Mesenteric fat pad (tissue), 1 donor: ENCODE measurements at places on chromosomes 3 and 15. TPM values are rescaled to one million over a fixed set of nuclear protein-coding genes. Genes with fewer than 3 reads are reported as not detected.

The GABRR3 gene
- total RNA-seq: not detected

The GP9 gene
- not detected for total RNA-seq

The ACP3 gene
- total RNA-seq: 2.5 TPM

The YEATS2 gene
- total RNA-seq: 21.4 TPM

The C3orf49 gene
- not detected for total RNA-seq

The LRRIQ4 gene
- total RNA-seq: not detected

The WNT5A gene
- total RNA-seq: 1.7 TPM

The DET1 gene
- 6.0 TPM for total RNA-seq

The CRYGS gene
- 3.1 TPM for total RNA-seq

The ARL14 gene
- not detected for total RNA-seq

The CEMIP gene
- total RNA-seq: 5.9 TPM

The RASA2 gene
- total RNA-seq: 24.4 TPM

The ADPRH gene
- total RNA-seq: 16.1 TPM

The SERP1 gene
- total RNA-seq: 85.2 TPM

The GPD1L gene
- 51.7 TPM for total RNA-seq

The IRAK2 gene
- total RNA-seq: 4.7 TPM

The GASK1A gene
- 11.9 TPM for total RNA-seq

The SERINC4 gene
- 0.22 TPM for total RNA-seq

The GJD2 gene
- total RNA-seq: not detected

The PRICKLE2 gene
- total RNA-seq: 65.7 TPM

The ANKUB1 gene
- total RNA-seq: not detected

The CDCP1 gene
- total RNA-seq: 4.8 TPM

The WHAMM gene
- total RNA-seq: 7.8 TPM

The HYAL3 gene
- total RNA-seq: 1.4 TPM

The ARGFX gene
- not detected for total RNA-seq

The CFAP92 gene
- 0.64 TPM for total RNA-seq

The RBPMS2 gene
- 24.5 TPM for total RNA-seq

The C3orf85 gene
- not detected for total RNA-seq

The CPN2 gene
- total RNA-seq: 0.16 TPM

The CLDN18 gene
- total RNA-seq: not detected

The PLA2G4D gene
- not detected for total RNA-seq

The TP63 gene
- 0.35 TPM for total RNA-seq

The CASR gene
- not detected for total RNA-seq

The FGD5 gene
- total RNA-seq: 38.6 TPM

The A4GNT gene
- total RNA-seq: not detected

The ALPK3 gene
- total RNA-seq: 2.7 TPM

The CCDC39 gene
- total RNA-seq: 0.64 TPM

The TERB2 gene
- total RNA-seq: not detected

The FOXB1 gene
- not detected for total RNA-seq

The NDN gene
- 49.5 TPM for total RNA-seq

The SCG5 gene
- 5.3 TPM for total RNA-seq

The NR2E3 gene
- total RNA-seq: not detected

The B3GALNT1 gene
- 5.9 TPM for total RNA-seq

The MRPL46 gene
- 50.8 TPM for total RNA-seq

The RHOV gene
- total RNA-seq: not detected

The ABHD14A gene
- total RNA-seq: 17.7 TPM

The LRRC31 gene
- not detected for total RNA-seq

The IDH2 gene
- 56.1 TPM for total RNA-seq

The MUC13 gene
- 0.58 TPM for total RNA-seq

The BBX gene
- 43.4 TPM for total RNA-seq

The PRR20G gene
- not detected for total RNA-seq

The UROC1 gene
- total RNA-seq: not detected
